ENCODE measurements at places on chromosomes 1 and 21. TPM values are rescaled to one million over a fixed set of nuclear protein-coding genes. Genes with fewer than 3 reads are reported as not detected.
A peak's percentile ranks its signal among the peaks of the same experiment; 100 is the strongest.

The SLC1A7 gene
- total RNA-seq, result 0.33 TPM

The FAAH gene
- 128 TPM for total RNA-seq

The KIF26B gene
- 6.2 TPM for total RNA-seq

The NKAIN1 gene
- total RNA-seq, result not detected

The CORT gene
- not detected for total RNA-seq

The RAB42 gene
- 1.3 TPM for total RNA-seq

The KRTAP6-2 gene
- total RNA-seq, result not detected

The ZNF593OS gene
- not detected for total RNA-seq

The PADI2 gene
- total RNA-seq, result 0.49 TPM

GRCh38 chr1:85366391-85367170 is 90.1 kb upstream of the BCL10 start:
- H3K4me1 ChIP-seq, result peaks cover under 1% of the 10 kb centered on the region
- H3K36me3 ChIP-seq, result no peaks in the 10 kb centered on the region
- H3K4me3 ChIP-seq, result no peak overlapping the region

GRCh38 chr1:43372172-43372571 is 4.4 kb upstream of the ELOVL1 start:
- H3K4me1 ChIP-seq, result peaks cover 32% of the 10 kb centered on the region
- no peak overlapping the region for H3K27ac ChIP-seq
- H3K27me3 ChIP-seq, result no peaks in the 10 kb centered on the region
- DNase-seq, result no peak

GRCh38 chr1:184069675-184070074 is 18.1 kb downstream of the TSEN15 start:
- H3K4me1 ChIP-seq, result no peaks in the 10 kb centered on the region
- no peaks in the 10 kb centered on the region for H3K36me3 ChIP-seq
- no peak for DNase-seq
- no peak overlapping the region for H3K4me3 ChIP-seq
- no peak overlapping the region for H3K27ac ChIP-seq

DNA sequence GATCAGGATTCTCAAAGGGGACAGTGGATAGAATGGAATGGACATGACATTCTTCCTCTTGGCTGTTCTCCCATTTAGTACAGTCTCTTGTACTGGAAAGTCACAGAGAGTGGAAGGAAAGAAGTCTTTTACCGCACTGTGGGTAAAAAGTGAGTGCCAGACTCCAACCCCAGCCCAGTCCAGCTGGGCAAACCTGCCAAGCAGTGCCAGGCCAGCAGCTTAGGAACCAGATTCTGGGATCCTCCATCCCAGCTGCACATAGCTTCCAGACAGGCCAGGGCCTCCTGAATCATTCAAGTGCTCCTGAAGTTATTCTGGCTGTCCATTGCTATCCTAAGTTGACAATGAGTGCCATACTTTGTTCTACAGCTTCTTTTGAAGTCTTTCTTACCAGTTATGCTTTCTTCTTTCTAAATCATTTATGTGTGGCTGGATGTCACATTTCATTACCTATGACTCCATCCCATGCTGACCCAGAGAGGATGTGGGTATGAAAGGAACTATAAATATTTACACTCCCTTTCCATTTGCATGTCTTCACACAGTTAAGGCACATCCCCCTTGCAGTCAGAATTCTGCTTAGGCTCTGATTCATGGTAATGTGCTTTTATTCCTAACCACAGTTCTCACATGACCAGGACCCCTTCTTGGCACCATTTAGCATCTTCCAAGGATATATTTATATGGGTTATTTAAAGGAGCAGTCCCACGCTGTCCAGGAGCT is 88.9 kb downstream of the AK5 start:
- no peaks in the 10 kb centered on the region for H3K4me1 ChIP-seq

DNA sequence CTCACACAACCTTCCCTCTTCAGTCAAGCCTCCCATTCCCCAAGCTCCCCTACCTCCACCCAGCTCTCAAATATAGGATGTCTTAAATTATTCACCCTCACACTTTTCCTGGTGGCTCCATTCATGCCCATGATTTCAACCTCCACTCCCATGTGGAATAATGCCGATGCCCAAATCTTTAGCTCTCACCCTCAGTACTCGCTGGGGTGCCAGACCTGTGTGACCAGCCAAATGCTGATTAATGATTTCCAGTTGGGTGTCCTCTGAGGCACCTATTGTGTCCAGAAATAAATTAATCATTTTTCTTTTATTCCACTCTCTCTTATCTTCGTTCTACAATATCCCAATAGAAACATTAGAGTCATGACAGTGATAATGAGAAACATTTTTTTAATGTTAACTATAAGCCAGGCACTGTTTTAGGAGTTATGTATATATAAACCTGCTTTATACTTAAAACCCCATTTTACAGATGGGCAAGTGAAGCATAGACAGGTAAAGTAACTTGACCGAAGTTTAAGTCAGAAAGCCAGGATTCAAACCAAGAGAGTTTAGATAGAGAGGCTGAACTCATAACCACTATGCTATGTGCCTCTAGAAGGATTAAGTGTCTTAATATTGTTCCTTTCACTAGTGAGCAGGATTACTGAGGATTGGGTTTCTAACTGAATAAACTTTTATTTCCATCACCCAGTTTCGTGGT is 209.7 kb downstream of the DUSP10 start:
- no peaks in the 10 kb centered on the region for H3K4me1 ChIP-seq
- no peak overlapping the region for H3K27ac ChIP-seq
- no peaks in the 10 kb centered on the region for H3K27me3 ChIP-seq
- H3K36me3 ChIP-seq, result no peaks in the 10 kb centered on the region

DNA sequence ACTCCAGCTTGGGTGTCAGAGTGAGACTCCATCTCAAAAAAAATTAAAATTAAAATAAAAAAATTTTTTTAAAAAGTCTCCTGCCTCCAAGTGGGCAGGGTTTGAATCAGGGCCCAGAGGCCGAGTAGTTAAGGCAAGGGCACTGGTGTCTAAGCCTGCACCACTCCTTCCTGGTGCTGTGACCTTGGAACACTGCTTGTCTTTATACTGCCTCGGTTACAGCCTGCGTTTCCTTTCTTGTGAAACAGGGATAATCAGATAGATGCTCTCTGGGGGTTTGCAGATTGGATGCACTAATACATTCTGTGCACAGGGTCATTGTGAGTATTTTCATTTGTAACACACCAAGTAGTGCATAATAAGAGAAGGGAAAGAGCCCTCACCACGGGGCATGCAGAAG is 58.4 kb upstream of the EFHD2 start:
- no peaks in the 10 kb centered on the region for H3K27me3 ChIP-seq
- no peak overlapping the region for H3K27ac ChIP-seq
- H3K4me3 ChIP-seq, result no peak overlapping the region
- no peaks in the 10 kb centered on the region for H3K4me1 ChIP-seq

GRCh38 chr1:247246325-247247115 is 9.4 kb upstream of the VN1R5 start:
- no peaks in the 10 kb centered on the region for H3K27me3 ChIP-seq
- H3K4me1 ChIP-seq, result peaks cover 3% of the 10 kb centered on the region
- H3K4me3 ChIP-seq, result no peak overlapping the region
- H3K27ac ChIP-seq, result no peak overlapping the region

DNA sequence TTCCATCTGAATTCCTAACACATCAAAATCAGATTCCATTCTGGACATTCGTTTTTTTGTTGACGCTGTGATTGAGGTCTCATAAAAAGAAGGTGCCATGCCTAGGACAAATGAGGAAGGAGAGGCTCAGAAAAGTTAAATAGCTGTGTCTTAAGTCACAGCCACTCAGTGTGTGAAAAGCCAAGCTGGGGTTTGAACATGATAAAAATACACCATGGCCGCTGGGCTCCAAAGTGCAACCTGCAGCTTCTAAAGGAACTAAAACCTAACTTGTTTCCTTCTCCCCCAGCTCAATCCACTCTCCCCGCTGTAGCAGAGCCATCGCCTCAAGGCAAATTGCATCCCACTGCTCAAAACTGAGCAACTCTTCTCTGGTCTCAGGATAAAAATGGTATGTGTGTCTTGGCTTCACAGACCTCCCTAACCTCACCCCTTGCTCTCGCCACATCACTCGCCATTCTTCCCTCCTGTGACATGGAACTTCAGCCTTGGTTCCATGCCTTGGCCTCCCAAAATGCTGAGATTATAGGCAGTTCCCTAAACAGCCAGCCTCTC is 22.1 kb upstream of the FAM20B start:
- peaks cover 9% of the 10 kb centered on the region for H3K4me1 ChIP-seq
- no peak for DNase-seq
- no peak overlapping the region for H3K4me3 ChIP-seq
- H3K27ac ChIP-seq, result no peak overlapping the region

- no peak overlapping the region for H3K4me3 ChIP-seq
- no peak for DNase-seq
- H3K27me3 ChIP-seq, result no peaks in the 10 kb centered on the region
Observed at GRCh38 chr1:245118066-245118465, 36.7 kb upstream of the KIF26B start.

DNA sequence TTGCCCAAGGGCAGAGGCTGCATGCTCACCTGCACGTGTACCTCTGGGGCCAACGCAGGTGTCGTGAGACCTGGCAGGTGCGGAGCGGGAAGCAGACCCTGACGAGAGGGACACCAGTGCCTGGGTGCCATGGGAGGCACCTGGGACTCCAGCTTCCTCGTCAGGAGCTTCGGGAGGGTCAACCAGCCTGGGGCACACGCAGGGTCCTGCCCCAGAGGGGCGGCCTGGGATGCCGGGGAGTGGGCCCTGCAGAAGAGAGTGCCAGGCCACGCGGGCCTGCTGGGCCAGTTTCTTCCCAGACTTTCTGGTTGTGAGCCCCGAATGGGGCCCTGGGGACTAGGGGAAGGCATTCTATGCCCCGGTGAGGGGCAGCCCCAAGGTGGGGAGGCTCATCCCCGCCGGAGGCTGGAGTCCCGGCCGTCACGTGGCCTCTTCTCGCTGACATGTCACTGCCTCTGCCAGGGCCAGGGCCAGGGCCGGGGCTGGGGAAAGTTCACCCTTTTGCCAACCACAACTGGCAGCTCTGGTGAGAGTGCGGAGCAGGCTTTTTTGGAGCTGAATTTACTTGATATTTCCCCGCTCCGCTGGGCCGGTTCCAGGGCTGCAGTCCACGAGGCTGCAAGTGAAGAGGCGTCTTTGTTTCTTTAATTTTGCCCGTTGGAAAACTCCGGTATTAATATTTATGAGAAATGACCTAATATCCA is 38.5 kb upstream of the ACTRT2 start:
- no peaks in the 10 kb centered on the region for H3K36me3 ChIP-seq
- peak; percentile 17 for DNase-seq
- no peak overlapping the region for H3K4me3 ChIP-seq
- H3K27me3 ChIP-seq, result no peaks in the 10 kb centered on the region

DNA sequence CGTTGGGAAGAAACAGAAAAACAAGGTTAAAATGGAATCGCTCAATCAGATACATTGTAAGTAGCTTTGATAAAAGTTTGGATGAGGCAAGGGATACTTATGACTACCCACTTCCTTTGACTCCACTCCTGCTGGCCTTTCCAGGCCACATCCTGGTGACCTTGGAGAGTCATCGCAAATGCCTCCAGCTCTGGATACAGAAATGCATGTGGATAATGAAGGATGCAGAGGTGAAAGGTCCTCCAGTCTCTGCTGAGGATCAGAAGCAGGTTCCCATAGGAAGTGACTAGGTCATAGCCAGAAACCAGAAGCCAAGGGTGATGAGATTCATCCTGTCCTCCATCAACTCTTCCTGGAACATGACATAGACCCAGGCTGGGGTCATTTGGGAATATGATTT is 6.2 kb upstream of the CAMK1G start:
- H3K4me1 ChIP-seq, result no peaks in the 10 kb centered on the region
- H3K27ac ChIP-seq, result no peak overlapping the region
- no peak for DNase-seq
- H3K36me3 ChIP-seq, result no peaks in the 10 kb centered on the region

DNA sequence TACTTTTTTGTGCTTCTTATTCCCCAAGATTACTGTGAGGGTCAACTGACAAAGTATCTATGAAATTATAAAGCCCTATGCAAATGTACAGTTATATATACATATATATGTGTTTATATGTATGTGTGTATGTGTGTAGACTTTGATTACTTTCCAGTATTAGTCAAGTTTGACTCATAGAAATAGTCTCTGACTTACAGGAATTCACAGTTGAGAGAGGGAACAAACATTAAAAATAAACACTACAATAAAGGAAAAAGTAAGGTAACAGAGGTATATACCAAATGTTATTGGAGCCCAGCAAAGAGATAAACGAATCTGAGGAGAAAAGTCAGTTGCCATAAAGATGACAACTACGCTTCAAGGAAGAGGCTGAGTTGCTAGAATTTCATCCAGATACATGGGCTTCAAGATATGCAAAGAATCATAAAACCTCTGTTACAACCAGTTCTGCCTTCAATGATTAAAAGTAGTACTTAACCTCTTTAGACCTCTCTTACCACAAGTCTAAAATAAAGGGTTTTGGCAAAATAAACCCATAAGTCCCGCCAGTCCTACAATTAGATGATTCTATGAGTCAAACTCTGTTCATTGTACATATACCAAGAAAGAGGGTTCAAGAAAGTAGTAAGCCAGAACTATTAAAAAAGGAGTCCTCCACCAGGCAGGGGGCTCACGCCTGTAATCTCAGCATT is 7.2 kb downstream of the IFT25 start:
- no peaks in the 10 kb centered on the region for H3K27me3 ChIP-seq
- H3K27ac ChIP-seq, result no peak overlapping the region
- H3K4me1 ChIP-seq, result peaks cover 3% of the 10 kb centered on the region
- H3K4me3 ChIP-seq, result no peak overlapping the region

- no peaks in the 10 kb centered on the region for H3K36me3 ChIP-seq
- H3K27ac ChIP-seq, result no peak overlapping the region
- no peaks in the 10 kb centered on the region for H3K4me1 ChIP-seq
- no peak overlapping the region for H3K4me3 ChIP-seq
- no peaks in the 10 kb centered on the region for H3K27me3 ChIP-seq
Observed at GRCh38 chr1:160670701-160671100, 23.9 kb upstream of the SLAMF1 start.

DNA sequence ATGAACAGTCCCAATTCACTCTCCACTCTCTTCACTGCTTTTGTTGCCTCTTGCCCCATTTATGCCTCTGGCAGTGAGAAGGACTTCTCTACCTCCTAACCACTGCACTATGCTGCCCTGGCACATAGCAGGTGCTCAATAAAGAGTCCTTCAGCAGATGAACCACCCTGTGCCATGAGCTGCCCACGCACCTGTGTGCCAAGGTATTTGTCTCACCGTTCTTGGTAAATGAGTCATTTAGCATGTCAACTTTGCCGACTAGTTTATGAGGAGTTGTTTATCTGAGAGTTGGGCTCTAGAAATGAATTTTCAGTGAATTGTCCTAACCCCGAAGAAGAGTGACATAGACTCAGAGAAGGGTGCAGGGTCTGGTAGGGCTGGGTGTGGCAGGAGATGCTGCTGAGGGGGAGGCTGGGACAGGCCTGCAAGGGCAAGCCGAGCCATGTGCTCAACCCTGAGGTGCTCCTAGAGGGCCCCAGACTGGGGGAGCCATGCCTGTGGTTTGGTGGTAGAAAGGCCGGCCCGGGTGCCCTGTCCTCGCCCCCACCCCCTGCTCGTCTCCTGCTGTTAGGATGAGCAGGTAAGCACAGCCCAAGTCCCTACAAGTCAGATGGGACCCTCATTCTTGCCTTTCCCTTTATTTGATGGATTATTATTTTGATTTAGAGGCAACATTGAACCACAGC is 654.5 kb downstream of the MATN1 start:
- H3K36me3 ChIP-seq, result no peaks in the 10 kb centered on the region
- no peak overlapping the region for H3K27ac ChIP-seq
- H3K27me3 ChIP-seq, result no peaks in the 10 kb centered on the region
- H3K4me1 ChIP-seq, result no peaks in the 10 kb centered on the region
- DNase-seq, result no peak

- H3K4me1 ChIP-seq, result no peaks in the 10 kb centered on the region
- no peak for DNase-seq
- H3K4me3 ChIP-seq, result no peak overlapping the region
- no peak overlapping the region for H3K27ac ChIP-seq
- H3K27me3 ChIP-seq, result no peaks in the 10 kb centered on the region
- H3K36me3 ChIP-seq, result no peaks in the 10 kb centered on the region
Observed at GRCh38 chr1:1090424-1091343, 16.6 kb upstream of the RNF223 start.

Measured in thyroid gland (tissue), 4 donors.